GM12878 (cell line): ENCODE measurements at places on chromosomes 11 and 22. TPM values are rescaled to one million over a fixed set of nuclear protein-coding genes. Genes with fewer than 3 reads are reported as not detected.

GRCh38 chr11:2309251-2310072 lies 7.6 kb downstream of the TSPAN32 start:
- no peak overlapping the region for H3K27ac ChIP-seq
- H3K27me3 ChIP-seq: no peaks in the 10 kb centered on the region
- H3K4me1 ChIP-seq: no peaks in the 10 kb centered on the region
- no peak for DNase-seq

DNA sequence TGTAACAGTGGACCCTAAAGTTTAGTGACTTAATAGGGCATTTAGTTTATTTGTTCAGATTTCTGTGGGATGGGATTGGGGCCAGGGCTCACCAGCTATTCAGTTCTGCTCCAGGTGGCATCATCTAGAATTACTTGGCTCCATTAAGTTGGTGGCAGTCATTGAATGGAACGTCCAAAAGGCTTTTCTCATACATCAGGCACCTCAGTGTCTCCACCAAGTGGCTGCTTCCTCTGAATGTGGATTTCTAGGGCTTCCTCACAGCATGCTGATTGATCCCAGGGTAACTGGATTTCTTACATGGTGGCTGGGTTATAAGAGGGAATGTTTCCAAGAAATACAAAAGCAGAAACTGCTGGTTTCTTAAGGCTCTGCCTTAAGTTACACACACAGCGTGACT lies 34.7 kb downstream of the USP47 start:
- peaks cover 4% of the 10 kb centered on the region; the same call in 1 of the 2 replicates for H3K4me1 ChIP-seq
- H3K27ac ChIP-seq: no peak overlapping the region
- no peak for DNase-seq
- H3K27me3 ChIP-seq: no peaks in the 10 kb centered on the region

DNA sequence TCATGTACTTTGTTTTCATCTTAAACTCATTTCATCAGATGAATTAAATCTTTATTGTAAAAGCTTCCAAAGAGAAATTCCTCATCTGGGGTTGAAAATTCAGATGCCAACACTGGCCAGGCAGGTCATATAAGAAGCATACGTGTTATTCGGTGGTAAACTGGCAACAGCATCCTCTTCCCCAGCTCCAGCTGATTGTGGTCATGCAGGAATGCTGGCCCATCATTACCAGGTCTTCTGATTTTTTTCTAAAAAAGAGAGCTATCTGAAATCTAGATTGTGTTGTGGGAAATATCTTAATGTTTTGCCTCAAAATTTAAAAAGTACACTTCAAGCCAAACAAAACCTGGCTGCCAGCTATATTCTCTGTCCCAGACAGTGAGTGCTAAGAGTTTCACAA lies 53.6 kb downstream of the ARFGAP2 start:
- no peak for DNase-seq
- H3K4me1 ChIP-seq: no peaks in the 10 kb centered on the region
- H3K4me3 ChIP-seq: no peak overlapping the region
- no peaks in the 10 kb centered on the region for H3K27me3 ChIP-seq
- no peak overlapping the region for H3K27ac ChIP-seq
- no peaks in the 10 kb centered on the region for H3K36me3 ChIP-seq

DNA sequence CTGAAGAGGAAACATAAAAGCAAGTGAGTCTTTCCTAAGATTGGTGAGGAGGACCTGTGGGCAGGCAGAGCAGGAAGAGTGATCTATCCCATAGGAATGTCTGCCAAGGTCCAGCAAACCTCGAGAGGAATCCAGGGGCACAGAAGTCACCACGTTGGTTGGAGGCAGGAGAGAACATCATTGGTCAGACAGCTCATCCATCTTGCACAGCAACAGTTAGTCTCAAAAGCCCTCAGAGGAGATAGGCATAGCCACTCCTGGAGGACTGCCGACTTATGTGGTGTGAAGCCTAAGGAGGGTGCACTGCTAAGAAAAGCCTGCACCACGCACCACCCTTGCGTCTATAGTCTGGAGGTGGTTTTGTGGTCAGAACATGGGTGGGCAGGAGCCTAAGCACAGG lies 109.1 kb downstream of the RASSF10 start:
- no peaks in the 10 kb centered on the region for H3K27me3 ChIP-seq
- no peak overlapping the region for H3K4me3 ChIP-seq

DNA sequence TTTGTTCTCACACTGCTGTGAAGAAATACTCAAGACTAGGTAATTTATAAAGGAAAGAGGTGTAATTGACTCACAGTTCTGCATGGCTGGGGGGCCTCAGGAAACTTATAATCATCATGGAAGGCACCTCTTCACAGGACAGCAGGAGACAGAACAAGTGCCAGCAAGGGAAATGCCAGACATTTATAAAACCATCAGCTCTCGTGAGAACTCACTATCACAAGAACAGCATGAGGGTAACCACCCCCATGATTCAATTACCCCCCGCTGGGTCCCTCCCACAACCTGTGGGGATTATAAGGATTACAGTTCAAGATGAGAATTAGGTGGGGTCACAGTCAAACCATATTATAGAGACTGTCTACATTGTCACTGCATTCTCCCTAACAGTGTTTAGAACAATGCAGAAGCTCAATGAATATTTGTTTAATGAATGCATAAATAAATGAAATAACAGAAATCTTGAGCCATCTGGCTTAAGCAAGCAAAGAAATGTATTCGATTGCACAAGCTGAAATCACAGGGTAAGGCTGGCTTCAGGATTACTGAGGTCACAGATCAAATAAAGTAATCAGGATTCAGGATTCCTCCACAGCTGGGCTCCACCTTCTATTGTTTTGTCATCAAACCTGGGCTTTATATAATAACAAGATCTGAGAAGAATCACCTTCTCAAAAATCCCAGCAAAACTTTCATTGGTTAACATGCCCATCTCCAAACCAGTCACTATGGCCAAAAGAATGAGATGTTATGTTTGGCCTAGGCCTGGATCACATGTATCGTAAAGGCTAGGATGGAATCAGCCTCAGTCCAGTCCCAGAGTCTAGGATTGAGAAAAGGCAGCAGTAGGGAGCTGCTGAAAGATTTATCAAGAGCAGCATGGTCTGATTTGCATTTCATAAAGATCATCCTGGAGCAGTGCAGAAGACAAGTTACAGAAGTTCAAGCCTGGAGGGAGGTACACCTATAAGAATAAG lies 137.8 kb upstream of the UBASH3B start:
- no peaks in the 10 kb centered on the region; the same call in 1 of the 2 replicates for H3K27me3 ChIP-seq
- H3K4me1 ChIP-seq: no peaks in the 10 kb centered on the region
- H3K27ac ChIP-seq: no peak overlapping the region

DNA sequence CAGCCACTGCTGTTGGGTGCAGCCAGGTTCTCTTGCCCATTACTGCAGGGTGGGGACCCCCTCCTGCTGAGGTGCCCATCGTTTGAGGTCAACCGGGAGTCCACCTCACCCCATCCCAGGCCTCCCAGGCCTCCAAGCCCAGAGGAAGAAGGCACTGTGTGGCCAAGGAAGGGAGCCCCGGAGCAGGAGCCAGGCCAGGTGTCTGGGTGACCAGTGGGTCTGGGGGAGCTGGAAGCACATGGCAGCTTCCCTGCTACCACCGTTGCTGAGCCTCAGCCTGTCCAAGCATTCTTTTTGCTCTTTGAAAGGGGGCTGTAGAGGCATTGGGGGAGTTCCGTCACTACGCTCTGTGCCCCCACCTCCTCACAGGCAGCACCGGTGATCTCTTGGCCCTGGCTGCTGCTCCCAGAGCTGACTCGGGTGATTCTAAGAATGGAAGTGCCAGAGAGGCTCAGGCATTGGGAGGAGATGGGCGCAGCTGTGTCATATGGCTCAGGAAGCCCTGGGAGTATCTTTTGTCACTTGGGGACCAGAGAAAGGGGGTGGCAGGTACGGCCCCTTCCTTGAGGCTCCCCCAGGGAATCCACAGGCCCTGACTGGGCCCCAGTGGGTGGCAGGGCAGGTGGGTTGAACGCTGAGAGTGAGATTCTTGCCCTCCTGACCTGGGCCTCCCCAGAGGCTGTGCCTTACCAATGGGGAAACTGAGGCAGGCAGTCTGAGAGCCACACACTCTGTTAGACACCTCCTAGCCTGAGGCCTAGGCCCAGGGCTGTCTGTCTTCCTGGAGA lies 1.9 kb downstream of the SEPTIN5 start:
- H3K4me3 ChIP-seq: no peak overlapping the region
- H3K36me3 ChIP-seq: no peaks in the 10 kb centered on the region
- peaks cover 4% of the 10 kb centered on the region for H3K27me3 ChIP-seq
- peaks cover 9% of the 10 kb centered on the region for H3K4me1 ChIP-seq
- no peak for DNase-seq

- H3K27ac ChIP-seq: no peak overlapping the region
- H3K4me3 ChIP-seq: no peak overlapping the region
- H3K36me3 ChIP-seq: no peaks in the 10 kb centered on the region
- H3K27me3 ChIP-seq: no peaks in the 10 kb centered on the region
Observed at GRCh38 chr22:49186762-49187161, 640.9 kb downstream of the BRD1 start.

GSTP1 gene
- total RNA-seq: 831 and 852 TPM in 2 replicates

DNA sequence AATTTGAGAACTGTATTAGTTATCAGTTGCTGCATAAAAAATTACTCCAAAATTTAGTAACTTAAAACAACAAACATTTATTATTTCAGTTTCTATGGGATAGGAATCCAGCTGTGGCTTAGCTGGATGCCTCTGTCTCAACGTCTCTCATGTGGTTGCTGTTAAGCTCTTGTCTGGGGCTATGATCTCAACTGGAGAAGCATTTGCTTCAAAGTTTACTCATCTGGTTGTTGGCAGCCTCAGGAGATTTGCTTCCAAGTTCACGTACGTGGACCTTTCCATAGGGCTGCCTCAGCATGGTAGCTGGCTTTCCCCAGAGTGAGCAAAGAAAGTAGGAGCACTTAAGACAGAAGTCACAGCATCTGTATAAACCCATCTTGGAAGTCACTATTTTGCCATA lies 144.9 kb upstream of the SESN3 start:
- no peak overlapping the region for H3K27ac ChIP-seq
- DNase-seq: no peak
- no peaks in the 10 kb centered on the region for H3K36me3 ChIP-seq
- no peaks in the 10 kb centered on the region for H3K4me1 ChIP-seq
- H3K4me3 ChIP-seq: no peak overlapping the region

DNA sequence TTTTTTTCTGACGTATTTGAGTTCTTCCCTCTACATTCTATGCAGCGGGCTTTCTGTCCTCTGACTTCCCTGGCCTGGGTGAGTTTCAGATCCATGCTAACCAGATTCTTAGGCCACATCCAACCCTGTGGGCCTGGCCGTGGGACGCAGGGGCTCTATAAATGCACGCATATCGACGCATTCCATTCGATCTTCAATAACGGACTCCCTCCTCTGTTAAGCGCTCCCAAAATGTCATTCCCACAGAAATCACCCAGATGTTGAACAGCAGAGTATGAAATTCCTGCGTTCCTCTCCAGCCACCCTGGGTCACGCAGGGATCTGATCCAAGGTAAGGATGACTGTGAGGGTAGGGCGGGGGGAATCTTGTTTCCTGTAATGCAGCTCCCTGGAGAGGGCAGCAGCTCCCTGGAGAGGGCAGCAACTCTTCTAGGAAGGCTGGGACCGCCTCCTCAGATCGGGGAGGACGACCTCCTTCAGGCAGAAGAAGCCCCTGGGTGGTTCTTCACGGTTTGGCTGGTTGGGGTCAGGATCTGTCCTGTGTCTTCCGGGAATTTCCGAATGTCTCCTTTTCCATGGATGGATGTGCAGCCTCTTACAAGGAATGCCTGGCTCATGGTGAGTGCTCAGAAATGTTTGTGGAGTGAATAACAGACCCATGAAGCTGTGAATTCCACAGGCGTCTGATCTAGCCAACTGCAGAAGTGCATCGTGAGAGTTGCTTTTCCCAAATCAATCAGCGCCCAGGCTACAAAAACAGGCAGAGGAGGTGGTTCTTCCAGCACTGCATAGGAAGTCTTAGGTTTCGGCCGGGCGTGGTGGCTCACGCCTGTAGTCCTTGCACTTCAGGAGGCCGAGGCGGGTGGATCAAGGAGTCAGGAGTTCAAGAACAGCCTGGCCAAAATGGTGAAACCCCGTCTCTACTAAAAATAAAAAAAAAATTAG lies 12.2 kb downstream of the MRGPRD start:
- H3K4me3 ChIP-seq: no peak overlapping the region
- H3K27me3 ChIP-seq: no peaks in the 10 kb centered on the region
- no peaks in the 10 kb centered on the region for H3K36me3 ChIP-seq
- no peaks in the 10 kb centered on the region for H3K4me1 ChIP-seq
- no peak overlapping the region for H3K27ac ChIP-seq
- no peak for DNase-seq

GRCh38 chr11:132626446-132626845 lies 905.9 kb downstream of the OPCML start:
- DNase-seq: no peak
- no peak overlapping the region for H3K4me3 ChIP-seq
- no peaks in the 10 kb centered on the region for H3K4me1 ChIP-seq

- no peaks in the 10 kb centered on the region for H3K27me3 ChIP-seq
- 0 out of 2 replicates have a peak, but pooled peaks cover 3% of the 10 kb centered on the region for H3K36me3 ChIP-seq
- no peak overlapping the region for H3K4me3 ChIP-seq
Observed at GRCh38 chr22:17911312-17911705, 113.1 kb downstream of the MICAL3 start.

MRGPRF gene
- not detected in 2 replicates for total RNA-seq

DNA sequence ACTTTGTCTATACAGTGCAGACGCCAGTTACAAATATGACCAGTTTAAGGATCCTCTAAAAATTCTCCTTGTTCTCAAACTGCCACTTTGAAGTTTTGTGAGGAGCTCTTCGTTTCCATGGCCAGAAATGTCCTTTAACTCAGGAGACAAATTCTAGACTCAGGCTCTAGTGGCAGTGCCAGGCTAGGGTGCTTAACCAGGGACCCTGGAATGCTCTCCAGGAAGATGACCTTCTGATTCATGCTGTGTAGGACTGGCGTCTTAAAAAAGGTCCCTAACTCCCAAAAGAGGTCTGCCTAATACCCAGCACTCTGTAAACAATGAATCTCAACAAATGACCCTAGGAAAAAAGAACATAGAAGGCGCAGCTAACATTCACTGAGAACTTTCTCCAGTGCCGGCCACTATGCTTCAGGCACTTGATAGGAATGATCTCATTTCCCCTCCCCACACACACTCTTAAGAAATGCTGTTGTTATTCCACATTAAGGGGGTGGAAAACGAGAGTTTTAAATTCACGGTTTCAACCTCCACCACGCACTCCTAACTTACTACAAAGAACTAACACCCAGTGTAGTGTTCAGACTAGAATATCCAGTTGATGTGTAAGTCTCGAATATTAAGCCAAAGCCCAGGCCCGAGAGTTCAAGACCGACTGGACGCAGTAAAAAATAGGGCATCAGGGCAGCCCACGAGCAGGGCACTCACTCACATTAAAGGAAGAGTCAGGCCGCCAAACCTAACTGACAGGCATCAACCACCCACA lies 747 bp downstream of the NXF1 start:
- H3K4me1 ChIP-seq: peaks cover 16% of the 10 kb centered on the region
- no peaks in the 10 kb centered on the region for H3K27me3 ChIP-seq
- no peak for DNase-seq
- peaks cover 11% of the 10 kb centered on the region for H3K36me3 ChIP-seq

GRCh38 chr11:16779436-16779835 lies 41.0 kb downstream of the C11orf58 start:
- H3K36me3 ChIP-seq: no peaks in the 10 kb centered on the region
- no peak overlapping the region for H3K27ac ChIP-seq
- H3K27me3 ChIP-seq: no peaks in the 10 kb centered on the region
- DNase-seq: no peak
- no peaks in the 10 kb centered on the region for H3K4me1 ChIP-seq
- no peak overlapping the region for H3K4me3 ChIP-seq
